ENCODE measurements at places on chromosomes 6 and 20.

DNA sequence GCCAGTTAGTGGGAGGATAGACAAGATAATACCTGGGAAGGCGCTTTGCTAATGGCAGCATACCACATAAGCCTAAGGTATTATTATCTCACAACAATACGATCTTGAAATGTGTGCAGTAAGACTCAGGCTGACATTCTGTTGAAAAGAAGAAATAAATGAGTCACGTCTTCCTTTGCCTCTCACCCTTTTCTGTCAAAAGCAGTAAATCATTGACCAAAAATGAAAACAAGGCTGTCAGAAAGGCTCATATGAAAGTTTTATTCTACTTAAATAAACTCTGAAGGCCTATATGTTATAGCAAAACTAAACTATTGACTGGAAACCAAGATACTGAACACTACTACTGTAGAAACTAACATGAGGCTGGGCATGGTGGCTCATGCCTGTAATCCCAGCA lies 43.1 kb upstream of the IL20RA start:
- DNase-seq: no peak

DNA sequence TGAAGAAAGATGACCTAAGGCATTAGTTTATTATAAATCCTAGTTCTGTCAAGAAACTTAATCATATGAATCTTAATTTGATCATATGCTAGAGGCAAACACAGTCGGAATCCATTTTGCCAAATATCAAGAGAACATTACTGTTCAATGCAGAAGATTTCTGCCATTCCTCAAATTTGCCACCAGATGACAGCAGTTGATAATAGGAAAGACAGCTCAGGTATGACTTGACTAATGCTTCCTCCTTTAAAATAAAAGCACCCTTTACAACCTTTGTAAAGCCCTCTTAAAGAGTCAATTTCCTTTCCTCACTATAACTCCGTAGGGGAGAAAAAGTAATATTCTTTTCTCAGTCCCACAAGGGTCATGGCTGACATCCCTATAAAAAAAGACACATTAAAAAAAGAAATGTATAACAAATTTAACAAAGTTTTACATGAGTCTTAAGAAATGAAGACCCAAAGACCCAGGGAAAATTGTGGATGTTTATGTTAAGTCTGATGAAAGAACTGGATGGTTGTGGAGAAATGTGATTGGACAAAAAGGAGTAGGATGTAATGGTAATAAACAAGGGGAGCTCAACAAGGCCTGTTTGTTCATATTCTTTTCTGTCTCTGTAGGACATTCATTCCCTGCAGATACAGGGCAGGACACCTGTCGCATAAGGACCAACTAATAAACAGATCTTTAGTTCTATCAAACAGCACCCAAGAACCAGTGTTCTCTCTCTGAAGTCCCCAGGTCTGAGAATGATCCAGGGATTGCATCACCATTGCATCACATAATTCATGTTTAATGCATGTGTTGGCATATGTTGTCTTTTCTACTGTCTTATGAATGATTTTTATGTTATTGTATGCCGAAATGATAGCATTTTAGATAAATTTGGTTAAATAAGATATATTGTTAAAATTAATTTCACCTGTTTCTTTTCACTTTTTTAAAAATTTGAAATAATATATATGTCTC lies 23.0 kb upstream of the IL17A start:
- DNase-seq: no peak

DNA sequence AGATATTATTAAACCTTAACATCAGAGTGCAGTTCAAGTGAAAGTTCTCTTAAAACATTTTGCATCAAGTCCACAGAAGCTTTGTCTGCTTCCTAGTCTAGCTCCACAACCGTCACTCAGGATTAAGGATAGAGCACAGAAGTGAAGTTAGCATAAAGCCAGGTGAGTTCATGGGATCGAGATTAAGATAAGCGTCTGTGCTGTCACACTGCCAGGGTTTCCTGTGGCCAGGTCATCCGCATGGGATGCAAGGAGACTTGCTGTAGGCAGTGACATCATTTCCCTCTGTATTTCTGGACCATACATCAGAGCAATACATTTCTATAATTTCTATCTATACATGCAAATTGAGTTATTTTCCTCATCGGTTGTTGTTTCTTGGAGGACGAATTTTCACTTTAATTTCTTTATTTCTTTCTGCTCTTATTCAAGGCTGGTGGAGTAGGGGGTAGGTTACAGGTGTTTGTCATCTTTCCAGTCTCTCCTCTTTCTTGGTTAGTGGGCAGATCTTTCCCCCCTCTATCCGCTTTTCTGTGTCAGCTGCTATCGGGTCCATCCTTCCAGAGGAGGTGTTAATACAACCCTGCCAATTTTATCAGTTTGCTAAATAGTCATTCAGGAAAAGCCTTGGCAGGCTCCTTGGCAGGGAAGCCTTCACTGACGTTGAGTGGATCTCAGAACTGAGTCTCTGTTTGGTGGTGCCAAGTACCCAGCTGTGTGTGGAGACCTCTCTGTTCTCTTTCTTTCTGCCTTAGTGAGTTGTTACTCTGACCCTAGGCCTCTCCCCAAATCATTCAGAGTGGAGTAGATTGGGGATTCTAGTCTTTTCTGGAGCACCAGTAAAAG lies 307.6 kb upstream of the MAP3K7 start:
- no peak for DNase-seq

DNA sequence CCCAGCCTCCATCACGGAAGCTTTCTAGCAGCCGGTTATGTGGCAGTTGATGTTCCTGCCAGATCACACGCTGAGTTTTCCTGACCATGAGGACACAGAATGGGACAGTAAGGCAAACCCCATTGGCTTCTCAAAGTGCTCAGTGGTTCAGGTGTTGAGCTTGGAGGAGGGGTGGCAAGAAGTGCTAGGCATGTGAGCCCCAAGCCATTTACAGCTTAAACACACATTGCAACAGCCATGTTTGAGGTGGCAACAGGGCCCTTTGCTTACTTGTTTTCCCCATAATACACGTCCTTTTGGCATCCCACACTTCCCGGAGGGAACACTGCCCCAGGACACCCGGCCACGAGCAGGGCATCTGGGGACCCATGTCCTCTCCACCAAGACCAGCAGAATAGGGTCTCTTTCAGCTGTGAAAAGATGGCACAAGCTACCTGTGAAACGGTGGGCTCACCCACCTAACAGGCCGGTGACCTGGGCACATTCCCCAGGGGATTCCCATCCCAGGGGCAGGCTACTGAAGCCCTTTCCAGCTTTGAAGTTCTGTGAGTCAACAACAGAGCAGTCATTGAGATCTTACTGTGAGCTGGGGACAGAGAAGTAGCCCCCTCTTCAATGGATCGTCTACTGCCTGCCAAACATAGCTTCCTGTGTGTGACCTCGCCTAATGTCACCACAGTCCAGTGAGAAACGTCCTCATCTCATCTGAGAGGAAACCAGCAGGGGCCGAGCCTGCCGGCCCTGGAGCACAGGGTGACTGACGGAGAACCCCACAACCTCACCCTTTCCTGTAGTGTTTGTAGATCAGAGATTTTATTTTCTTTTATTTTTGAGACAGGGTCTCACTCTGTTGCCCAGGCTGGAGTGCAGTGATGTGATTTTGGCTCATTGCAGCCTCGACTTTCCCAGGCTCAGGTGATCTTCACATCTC lies 4.0 kb upstream of the TLDC2 start:
- no peak for DNase-seq

GRCh38 chr6:144746902-144747469 lies 461.9 kb downstream of the UTRN start:
- DNase-seq: no peak

GRCh38 chr6:140070846-140071473 lies 696.5 kb upstream of the CITED2 start:
- no peak for DNase-seq

DNA sequence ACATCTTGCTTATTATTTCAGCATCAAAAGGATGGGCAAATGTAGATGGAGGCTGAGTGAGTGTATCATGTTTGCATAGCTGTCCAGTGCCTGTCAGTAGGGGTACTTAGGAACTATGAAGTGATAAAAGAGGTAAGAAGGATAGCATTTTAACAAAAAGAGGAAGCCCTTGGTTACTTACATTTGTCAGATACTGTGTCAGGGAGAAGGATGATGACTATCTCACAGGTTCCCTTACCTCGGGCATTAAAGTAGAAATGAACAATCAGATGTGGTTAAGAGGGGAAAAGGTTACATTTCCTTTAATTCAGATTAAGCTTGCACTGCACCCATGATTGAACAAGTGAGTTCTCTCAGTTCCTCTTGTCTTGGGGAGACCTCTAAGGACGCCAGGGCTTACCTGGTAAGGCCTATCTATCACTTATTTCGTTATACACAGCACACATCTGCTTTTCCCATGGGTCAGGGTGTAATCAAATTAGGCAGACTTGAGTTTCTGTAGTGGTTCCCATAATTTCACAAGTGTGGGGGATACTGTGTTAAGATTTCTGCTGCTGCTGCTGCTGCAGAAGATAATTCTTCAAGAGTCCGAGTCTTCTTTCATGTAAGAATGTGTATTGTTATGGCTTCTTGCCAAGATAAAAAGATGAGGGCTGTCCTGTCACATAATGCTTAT lies 4.5 kb downstream of the FOXO3 start:
- DNase-seq: no peak

- DNase-seq: no peak
These were observed 4.0 kb upstream of the ZMYND8 start for GRCh38 chr20:47360297-47361056.

DNA sequence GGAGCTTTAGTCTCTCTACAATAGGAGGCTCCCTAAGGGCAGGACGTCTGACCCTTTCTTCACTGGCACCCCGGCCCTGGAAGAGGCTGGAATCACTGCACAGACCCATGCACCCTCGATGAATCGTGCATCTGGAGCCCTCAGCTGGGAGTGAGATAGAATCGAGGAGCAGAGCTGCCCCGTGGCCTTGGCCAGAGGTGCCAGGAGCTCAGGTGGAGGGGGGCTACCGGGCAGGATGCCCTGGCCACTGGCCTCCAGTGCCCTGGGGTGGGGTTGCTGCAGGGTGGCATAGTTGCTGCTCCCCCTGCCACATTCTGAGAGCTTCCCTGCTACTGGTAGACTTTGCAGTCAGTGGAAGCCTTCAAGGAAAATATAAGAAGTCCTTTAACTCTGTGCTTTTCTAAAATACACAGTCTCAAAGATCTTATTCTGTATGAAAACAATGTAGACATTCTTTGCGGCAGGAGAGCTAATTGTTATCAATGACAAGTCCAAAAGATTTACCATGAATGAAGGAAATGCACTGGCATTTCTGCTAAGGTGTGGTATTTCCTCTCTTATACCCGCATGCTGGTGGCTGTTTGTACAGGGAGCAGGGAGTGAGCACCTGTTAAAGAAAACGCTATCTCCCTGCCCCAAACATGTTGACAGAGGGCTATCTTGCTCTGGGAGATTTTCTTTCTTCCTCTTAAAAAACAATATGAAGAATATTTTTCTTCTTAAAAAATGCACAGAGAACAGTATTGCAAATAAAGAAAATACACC lies 122.8 kb downstream of the C6orf118 start:
- no peak for DNase-seq

- DNase-seq: no peak
These were observed 15.2 kb upstream of the MRPS18A start for GRCh38 chr6:43702534-43703440.

DNA sequence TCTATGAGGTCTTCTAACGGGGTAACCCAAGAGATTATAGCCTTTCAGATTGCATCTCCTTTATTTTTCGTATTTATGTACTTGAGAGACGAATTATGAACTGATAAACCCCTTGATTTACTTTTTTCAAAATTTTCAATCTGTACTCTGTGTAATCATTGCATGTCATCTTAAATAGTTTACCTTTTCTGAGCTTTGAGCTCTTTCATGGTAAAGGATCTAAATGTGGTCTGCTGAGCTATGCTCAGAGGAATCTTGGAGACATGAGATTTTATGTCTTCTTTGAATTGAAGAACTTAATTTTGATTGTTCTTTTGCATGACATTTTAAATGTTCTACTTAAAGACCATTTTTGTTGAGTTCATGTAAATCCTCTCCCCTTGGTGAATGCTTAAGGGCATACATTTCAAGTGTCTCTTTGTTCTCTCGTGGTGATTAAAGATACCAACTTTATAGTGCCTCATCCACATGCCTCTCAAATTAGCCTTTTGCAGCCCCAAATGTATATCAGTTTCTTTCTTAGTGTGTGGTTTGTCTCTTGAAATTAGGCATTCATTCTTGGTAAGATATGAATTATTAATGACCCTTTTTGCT lies 116.3 kb upstream of the SCGN start:
- DNase-seq: no peak

Data from activated naive CD4-positive, alpha-beta T cell (primary cell).